ENCODE measurements at places on chromosomes 2 and 18.

DNA sequence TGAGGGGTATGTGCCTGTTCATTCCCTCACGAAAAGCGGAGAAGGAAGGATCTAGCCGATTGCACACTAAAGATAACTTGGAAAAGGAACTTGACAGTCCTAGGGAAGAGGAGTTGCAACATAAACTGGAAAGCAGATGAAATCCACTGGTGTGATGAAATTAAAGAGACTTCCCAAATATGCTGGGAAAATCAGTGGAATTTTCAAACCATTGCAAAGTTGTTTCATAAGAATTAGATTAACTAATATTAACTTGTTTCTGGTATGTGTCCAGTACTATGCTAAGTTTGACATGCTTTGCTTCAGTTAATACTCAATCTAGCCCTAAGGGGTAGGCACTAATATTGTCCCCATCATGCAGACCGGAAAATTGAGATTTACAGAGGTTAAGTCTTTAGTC is 222.7 kb downstream of the IKZF2 start:
- H3K27me3 ChIP-seq = no peaks in the 10 kb centered on the region
- no peak overlapping the region for H3K27ac ChIP-seq
- DNase-seq = no peak
- no peaks in the 10 kb centered on the region for H3K4me1 ChIP-seq
- H3K36me3 ChIP-seq = no peaks in the 10 kb centered on the region

- H3K4me1 ChIP-seq = no peaks in the 10 kb centered on the region
- no peaks in the 10 kb centered on the region for H3K27me3 ChIP-seq
- H3K4me3 ChIP-seq = no peak overlapping the region
- H3K36me3 ChIP-seq = no peaks in the 10 kb centered on the region
- H3K27ac ChIP-seq = no peak overlapping the region
Observed at GRCh38 chr18:12060182-12060870, 33.3 kb upstream of the ANKRD62 start.

DNA sequence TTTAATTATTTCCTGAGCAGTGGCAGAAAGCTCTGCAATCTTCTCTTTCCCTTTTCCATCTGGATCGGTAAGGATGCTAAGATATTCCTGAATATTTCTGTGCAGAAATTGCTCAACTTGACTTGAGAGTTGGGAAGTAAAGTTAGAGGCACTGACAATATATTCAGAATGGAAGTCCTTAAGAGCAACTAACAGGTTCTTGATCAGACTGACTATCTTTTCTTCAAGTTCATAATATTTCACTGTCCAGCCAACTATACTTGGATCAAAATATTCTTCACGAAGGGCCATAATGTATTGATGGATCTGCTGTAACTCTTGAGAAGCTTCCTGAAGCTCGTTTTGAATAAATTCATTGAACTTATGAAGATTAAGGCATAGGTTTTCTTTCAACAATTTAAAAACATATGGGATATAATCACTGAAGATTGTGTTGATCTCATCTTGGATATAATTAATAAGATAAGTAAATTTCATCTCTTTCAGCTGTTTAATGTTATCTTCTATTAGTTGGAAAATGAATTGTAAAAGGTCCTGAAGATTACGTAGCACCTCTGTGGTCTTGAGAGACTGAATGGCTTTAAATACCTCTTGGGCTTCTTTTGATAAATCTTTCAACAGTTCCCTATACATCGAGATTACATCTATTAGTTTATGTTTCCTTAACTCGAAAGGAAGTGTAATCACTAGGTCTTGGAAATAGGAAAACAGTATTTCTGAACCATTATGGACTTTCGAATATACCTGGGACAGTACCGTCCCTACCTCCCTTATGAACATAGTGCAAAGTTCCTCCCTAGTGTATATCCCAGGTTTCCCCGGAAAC is 41.7 kb downstream of the APOB start:
- DNase-seq = no peak
- H3K36me3 ChIP-seq = no peaks in the 10 kb centered on the region
- no peaks in the 10 kb centered on the region for H3K27me3 ChIP-seq
- no peaks in the 10 kb centered on the region for H3K4me1 ChIP-seq

DNA sequence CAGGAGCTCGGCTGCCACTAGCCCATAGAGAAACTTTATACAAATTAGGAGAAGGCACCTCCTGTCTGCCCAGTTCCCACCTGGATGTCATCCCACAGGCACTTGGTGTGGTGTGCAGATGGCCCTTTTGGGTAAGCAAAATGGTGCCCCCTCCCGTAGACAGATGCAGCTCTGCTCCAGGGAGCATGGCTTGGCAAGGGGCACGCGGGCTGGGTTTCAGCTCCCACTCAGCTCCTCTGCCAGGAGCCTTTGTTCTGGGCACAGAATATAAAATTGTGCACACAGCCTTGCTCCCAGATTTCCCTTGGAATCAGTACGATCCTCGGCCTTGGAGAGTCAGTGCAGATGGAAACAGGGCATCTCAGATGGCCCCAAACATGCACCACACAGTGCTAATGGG is 20.3 kb upstream of the KCNF1 start:
- DNase-seq = no peak
- H3K27ac ChIP-seq = no peak overlapping the region
- no peaks in the 10 kb centered on the region for H3K27me3 ChIP-seq
- H3K4me1 ChIP-seq = peaks cover 6% of the 10 kb centered on the region

DNA sequence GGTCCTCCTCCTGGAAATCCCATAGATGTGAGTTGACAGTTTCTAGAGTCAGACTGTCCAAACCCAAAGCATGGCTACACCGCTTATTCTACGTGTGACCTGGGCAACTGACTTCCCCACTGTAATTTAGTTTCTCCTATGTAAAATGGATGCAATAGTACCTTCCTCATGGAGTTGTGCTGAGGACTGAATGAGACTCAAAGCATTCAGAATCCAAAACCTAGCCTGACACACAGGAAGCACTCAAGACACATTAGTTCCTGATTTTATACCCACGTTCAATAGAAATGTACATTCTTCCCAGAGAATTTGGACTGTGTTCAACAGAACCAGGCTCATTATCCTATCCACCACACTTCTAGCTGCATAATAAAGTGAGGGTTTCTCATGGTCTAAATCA is 88.8 kb downstream of the STK39 start:
- H3K27me3 ChIP-seq = no peaks in the 10 kb centered on the region
- no peaks in the 10 kb centered on the region for H3K36me3 ChIP-seq
- no peak overlapping the region for H3K4me3 ChIP-seq
- no peaks in the 10 kb centered on the region for H3K4me1 ChIP-seq
- H3K27ac ChIP-seq = no peak overlapping the region

DNA sequence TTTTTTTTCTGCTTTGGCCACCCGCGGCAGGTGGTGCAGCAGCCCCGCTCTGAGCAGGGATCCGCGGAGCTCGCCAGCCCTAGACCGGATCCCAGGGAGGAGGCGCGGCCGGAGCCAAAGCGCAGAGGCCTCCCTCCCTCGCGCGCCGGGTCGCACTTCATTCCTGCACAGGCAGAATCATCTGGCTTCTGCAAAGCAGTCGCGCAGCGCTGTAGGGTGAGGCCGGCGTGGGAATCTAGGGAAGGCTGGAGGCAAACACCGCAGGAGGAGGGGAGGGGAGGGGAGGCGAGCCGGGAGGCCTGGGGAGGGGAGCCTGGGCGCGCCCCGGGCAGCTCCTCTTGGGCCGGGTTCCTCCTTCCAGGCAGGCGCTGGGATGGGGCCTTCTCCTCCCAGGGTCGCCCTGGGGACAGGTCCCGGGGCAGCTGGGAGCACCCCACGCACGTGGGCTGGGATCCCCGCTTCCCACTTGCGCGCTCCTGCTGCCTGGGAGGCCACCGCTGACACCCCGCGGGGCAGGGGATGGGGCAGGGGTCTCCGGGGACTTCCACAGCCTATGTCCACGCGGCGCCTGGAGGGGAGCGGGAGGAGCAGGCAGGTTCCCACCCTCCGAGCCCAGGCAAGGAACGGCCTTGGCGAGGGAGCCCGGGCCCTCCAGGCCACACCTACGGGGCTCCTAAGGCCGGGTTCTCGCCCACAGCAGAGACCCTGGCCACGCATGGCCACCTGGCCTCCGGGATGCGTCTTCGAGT is 45.0 kb downstream of the MBP start:
- no peak overlapping the region for H3K4me3 ChIP-seq
- DNase-seq = peak; percentile 69
- H3K27me3 ChIP-seq = no peaks in the 10 kb centered on the region
- H3K36me3 ChIP-seq = no peaks in the 10 kb centered on the region
- H3K4me1 ChIP-seq = peaks cover 4% of the 10 kb centered on the region

DNA sequence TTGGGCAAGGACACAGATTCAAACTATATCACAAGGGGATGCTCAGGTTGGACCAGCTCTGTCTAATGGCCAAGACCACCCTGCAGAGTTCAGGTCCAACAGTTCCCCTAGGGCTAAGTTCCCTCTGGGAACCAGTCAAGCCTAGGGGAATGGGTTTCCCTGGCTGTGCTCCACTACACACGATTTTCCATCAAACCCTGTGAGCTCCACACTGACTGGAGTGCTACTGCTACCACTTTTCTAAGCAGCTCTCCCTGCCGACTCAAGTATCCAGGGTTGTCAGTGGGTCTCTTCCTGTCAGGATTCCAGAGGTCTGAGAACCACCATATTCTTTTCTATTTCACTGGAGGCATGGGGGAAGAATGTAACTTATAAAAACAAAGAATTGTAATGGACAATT is 280.4 kb upstream of the COL3A1 start:
- no peaks in the 10 kb centered on the region for H3K36me3 ChIP-seq
- H3K4me3 ChIP-seq = no peak overlapping the region
- DNase-seq = no peak
- H3K4me1 ChIP-seq = no peaks in the 10 kb centered on the region
- H3K27ac ChIP-seq = no peak overlapping the region
- no peaks in the 10 kb centered on the region for H3K27me3 ChIP-seq

- H3K27ac ChIP-seq = no peak overlapping the region
- no peaks in the 10 kb centered on the region for H3K27me3 ChIP-seq
- peaks cover 3% of the 10 kb centered on the region for H3K4me1 ChIP-seq
- DNase-seq = no peak
- no peaks in the 10 kb centered on the region for H3K36me3 ChIP-seq
- H3K4me3 ChIP-seq = no peak overlapping the region
Observed at GRCh38 chr2:27018142-27018541, 14.6 kb upstream of the TMEM214 start.

- peak; percentile 67 for DNase-seq
- H3K36me3 ChIP-seq = no peaks in the 10 kb centered on the region
- H3K4me3 ChIP-seq = no peak overlapping the region
- no peak overlapping the region for H3K27ac ChIP-seq
Observed at GRCh38 chr2:76985387-76986136, 536.6 kb downstream of the LRRTM4 start.

GRCh38 chr2:55120634-55121359 is 70.5 kb upstream of the RTN4 start:
- H3K27ac ChIP-seq = no peak overlapping the region
- no peaks in the 10 kb centered on the region for H3K27me3 ChIP-seq
- DNase-seq = no peak
- no peak overlapping the region for H3K4me3 ChIP-seq
- H3K4me1 ChIP-seq = peaks cover 18% of the 10 kb centered on the region
- H3K36me3 ChIP-seq = no peaks in the 10 kb centered on the region

DNA sequence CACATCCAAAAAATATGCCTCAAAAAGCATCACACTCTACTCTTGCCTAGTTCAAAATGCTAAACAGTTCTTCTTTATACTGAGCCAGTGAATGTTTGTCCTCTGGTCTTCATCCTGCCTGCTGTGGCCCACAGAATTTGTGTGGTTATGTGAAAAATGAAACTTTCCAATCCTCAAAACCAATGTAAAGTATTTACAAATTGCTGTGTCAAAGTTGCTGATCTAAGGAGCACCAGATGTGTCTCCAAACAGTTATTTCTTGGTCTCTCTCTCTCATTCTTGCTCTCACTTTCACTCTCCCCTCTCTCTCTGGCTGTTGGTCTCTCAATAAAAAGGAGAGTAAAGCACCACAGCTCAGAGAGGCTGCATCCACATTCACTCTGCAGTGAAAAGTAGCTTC is 23.0 kb downstream of the EPHA4 start:
- no peak overlapping the region for H3K27ac ChIP-seq
- no peaks in the 10 kb centered on the region for H3K36me3 ChIP-seq
- H3K4me3 ChIP-seq = no peak overlapping the region
- no peaks in the 10 kb centered on the region for H3K27me3 ChIP-seq
- H3K4me1 ChIP-seq = peaks cover 15% of the 10 kb centered on the region

DNA sequence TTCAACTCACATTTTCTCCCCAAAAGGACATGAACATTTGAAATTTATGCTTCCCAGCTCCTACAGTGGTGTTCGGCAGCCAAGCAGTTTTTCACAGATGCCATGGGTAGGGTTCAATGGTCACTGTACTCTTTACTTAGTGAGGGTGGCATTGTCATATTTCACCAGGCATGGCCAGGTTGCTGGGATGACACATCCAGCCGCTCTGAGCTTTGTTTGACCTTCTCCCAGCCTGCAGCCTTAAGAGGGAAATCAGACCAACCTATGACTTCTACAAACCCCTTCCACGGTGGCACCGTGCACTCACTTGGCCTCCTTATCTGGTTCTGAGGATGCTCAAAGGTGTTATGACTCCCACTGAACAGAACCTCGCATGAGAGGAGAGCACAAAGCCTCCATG is 108.4 kb upstream of the SH3BP4 start:
- peaks cover 13% of the 10 kb centered on the region for H3K4me1 ChIP-seq
- no peak overlapping the region for H3K27ac ChIP-seq
- no peak for DNase-seq
- H3K27me3 ChIP-seq = no peaks in the 10 kb centered on the region

DNA sequence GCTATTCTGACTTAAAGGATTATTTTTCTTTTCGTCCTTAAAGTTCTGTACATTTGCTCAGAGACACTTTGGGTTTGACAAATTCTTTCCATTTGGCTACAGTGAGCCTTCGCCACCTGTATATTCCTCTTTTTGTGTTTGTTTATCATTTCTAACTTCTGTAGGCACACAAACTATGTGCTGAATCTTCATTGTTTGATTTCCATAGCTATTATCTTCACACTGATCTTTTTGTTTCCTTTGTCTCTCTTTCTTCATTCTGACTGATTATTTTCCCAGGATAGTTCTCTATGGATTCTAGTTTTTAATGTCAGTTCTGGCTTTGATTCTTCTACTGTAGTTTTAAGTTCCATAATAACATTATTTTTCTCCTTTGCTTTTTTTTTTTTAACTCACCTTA is 350.2 kb downstream of the ZNF521 start:
- H3K27ac ChIP-seq = no peak overlapping the region
- no peaks in the 10 kb centered on the region for H3K27me3 ChIP-seq
- no peak overlapping the region for H3K4me3 ChIP-seq
- H3K36me3 ChIP-seq = no peaks in the 10 kb centered on the region
- DNase-seq = no peak
- peaks cover 2% of the 10 kb centered on the region for H3K4me1 ChIP-seq

DNA sequence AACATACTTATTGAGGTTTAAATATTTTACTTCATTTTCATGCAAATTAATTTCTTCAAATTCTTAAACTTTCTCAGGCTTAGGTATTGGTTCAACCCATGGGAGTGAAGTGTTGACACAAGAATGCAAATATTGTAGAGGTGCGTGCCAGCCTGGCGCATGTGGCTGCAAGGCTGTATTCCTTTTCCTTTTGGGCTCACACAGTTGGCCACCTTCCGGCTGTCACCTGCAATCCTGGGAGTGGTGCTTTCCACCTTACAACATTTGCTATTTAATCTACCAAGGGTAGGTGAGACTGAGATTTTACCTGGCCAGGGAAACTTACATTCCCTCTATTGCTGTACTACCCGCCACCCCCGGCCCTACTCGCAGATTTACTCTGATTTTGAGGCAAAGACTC is 141.1 kb downstream of the DCC start:
- H3K4me1 ChIP-seq = no peaks in the 10 kb centered on the region
- H3K36me3 ChIP-seq = no peaks in the 10 kb centered on the region
- no peak for DNase-seq
- no peaks in the 10 kb centered on the region for H3K27me3 ChIP-seq
- H3K27ac ChIP-seq = no peak overlapping the region

GRCh38 chr2:203897544-203897943 is 30.0 kb downstream of the CTLA4 start:
- H3K27me3 ChIP-seq = no peaks in the 10 kb centered on the region
- no peaks in the 10 kb centered on the region for H3K36me3 ChIP-seq
- H3K27ac ChIP-seq = no peak overlapping the region
- H3K4me1 ChIP-seq = no peaks in the 10 kb centered on the region
- no peak for DNase-seq

Measured in mesendoderm (in vitro differentiated cells).